ENCODE measurements at places on chromosomes 16 and 17.

- no peak for DNase-seq
These were observed 176.5 kb downstream of the SALL1 start for GRCh38 chr16:50974438-50975036.

GRCh38 chr16:70157477-70158260 is 15.9 kb upstream of the CLEC18C start:
- DNase-seq: no peak

DNA sequence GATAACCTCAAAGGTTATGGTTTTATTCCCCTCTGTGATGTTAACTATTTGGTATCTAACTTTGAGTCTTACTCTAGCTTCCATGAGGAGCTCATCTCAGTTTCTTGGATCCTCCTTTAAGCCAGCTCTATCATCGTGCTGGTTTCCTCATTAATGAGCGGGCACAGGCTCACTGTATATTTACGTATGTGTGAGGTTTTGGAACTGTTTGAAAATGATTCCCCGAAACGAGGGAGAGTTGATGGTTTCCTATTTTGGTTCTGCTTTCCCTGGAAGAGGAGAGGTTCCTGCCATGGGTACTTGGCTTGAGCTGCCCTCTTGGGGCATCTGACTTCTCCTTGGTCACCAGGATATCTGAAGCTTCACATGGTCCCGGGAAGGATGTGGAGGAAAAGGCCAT is 32.7 kb upstream of the PIK3R6 start:
- no peak for DNase-seq

GRCh38 chr17:35161281-35161761 is 13.7 kb downstream of the UNC45B start:
- DNase-seq: no peak

DNA sequence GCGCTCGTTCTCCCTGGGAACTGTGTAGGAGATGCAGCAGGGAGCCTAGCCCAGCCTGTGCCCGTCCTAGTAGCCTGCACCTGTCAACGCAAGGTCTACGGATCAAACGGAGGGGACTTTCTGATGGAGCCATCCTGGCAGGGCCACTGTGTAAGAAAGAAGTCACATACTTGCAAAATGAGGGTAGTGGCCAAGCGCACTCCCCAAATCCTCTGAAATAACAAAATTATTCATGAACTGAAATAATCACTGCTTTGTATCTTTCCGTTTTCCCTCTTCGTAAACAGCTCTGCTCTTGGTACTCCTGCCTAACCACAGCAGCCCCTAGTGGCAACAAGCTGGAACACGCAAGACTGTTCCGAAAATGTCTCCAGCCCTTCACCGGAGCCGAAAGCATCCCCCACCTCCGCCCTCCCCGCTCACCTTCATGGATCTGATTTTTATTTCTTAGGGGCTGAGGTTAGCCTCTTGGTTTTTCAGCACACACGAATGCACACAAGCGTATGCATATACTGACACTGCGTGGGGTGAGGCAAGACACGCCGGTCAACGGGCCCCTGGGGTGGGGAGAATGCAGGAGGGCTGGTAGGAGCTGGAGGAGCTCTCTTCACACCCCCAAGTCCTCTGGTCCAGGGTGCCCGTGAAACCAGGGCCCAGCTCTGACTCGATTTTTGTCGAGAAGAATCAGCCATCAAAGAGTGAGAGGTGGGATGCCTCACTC is 100.8 kb downstream of the ABCC12 start:
- DNase-seq: peak; percentile 53

DNA sequence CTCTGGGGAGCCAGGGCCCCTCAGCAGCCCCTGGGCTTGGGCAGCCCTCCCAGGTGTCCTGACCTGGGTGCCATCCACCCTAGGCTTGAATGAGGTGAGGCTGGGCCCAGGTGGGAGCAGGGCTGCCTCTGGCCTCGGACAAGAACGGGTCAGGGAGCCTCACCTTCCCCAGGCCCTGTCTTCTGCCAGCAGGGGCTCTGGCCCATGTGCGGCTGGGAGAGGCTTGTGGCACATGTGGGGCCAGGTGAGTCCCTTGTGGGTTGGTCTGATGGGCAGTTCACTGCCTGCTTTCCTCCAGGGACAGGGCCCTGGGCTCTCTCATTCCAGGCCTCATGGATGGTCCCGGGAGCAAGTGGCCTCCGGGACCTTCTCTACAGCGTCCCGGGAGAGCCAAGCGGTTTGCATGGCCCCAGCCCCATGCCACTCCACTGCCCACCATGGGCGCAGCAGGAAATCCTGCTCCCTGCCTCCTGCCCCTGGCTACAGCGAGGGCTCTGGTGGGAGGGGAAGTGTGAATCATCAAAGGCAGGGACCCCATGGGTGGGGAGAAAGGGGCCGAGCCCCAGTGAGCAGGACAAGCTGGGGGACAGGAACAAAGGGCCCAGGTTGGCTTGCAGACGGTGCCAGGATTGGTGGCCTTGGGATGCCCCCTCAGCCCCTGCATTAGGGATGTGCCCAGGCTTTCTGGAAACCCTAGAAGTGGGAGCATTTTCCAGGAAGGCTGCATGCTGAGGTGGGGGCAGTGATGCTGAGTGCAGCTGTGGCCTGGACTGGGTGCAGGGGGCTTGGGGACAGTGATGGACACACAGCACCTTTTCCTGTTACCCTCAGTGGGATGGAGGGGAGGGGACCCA is 12.2 kb downstream of the VASN start:
- DNase-seq: no peak

- peak; percentile 74 for DNase-seq
These were observed 8.3 kb upstream of the ZNF750 start for GRCh38 chr17:82848022-82848592.

DNA sequence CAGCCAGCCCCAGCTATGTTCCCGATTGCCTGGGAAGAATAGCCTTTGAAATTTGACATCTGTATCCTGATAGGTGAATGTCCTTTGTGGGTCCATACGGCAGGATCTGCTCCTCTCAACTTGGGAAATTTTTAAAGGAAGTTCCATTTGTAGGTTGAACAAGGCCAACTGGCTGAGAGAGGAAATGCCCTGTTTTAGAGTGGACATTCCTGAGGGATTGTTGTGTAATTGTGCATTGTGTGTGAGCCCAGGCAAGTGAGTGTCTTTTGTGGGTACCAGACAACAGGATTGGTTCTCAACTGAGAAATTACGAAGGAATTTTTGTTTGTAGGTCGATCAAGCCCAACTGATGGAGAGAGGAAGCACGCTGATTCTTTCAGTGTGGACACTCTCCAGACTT is 2.6 kb upstream of the CPHXL2 start:
- no peak for DNase-seq

DNA sequence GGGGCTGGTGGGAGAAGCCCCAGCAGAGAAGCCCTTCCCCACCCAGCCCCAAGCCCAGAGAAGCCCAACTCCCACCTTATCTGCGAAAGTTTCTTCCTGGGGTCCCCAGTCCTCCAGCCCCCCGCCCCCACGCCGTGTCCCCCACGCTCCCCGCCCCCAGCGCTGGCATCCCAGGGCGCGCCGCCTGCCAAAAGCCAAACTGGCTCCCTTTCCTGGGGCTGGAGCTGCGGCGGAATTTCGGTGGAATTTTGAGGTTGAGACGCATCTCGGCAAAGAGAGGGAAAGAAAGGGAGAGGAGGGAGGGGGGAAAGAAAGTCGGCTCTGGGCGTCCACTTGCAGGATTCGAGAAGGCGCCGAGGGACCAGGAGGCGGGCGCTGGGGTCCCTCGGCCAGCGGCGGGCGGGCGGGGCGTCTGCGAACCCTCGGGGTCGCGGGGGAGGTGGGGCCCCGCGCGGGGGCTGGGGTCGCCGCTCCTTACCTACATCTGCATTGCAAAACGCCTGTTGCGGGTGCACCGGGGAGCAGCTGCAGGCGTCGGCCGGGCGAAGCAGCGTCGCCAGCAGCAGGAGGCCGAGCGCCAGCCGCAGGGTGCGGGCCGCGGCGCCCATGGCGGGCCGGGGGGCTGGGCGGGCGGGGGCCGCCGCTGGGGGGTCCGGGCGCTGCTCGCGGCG is 571 bp downstream of the TIMP2 start:
- DNase-seq: peak; percentile 41

GRCh38 chr17:63452046-63452961 is 6.2 kb upstream of the CYB561 start:
- no peak for DNase-seq

GRCh38 chr17:57750109-57750871 is 5.2 kb upstream of the CCDC182 start:
- DNase-seq: no peak

GRCh38 chr17:17897442-17897841 is 60.7 kb upstream of the SREBF1 start:
- DNase-seq: no peak

GRCh38 chr17:59688496-59688895 is 18.7 kb downstream of the PTRH2 start:
- DNase-seq: no peak

DNA sequence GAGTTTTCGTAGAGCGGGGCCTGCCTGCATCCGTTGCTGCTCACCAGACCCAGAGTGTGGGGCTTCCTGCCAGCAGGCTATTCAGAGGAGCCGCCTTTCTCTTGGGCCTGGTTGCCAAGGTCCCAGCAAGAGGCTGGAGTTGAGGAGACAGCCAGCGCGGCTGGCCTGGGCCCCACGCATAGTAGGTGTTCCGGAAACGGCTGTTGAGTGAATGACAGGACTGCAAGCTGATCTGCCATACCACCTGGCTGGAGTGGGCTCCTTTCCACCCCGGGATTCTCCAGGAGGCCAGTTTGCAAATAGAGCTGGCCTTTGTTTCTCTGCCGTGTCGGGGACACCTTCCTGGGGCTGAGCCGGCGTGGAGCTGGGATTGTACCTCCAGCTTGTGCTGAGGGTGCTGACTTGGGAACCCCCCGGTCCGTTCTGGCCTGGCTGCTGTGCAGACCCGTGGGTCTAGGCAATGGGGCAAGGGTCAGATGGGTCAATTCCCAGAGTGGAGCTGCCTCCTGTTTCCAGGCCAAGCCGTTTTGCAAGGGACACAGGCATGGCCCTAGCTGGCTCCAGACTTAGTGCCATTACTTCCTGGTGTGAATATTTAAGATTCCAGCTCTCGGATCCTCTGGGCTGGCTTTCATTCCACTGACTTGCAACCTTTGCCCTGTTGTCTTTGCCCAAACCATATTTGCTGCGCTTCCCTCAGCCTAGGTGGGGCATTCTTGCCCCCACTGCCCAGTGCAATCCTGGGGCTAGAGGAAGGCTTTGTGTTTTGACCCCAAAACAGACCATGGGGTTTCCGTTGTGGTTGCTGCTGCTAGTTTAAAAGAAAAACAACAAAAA is 68.8 kb downstream of the CMIP start:
- DNase-seq: no peak

DNA sequence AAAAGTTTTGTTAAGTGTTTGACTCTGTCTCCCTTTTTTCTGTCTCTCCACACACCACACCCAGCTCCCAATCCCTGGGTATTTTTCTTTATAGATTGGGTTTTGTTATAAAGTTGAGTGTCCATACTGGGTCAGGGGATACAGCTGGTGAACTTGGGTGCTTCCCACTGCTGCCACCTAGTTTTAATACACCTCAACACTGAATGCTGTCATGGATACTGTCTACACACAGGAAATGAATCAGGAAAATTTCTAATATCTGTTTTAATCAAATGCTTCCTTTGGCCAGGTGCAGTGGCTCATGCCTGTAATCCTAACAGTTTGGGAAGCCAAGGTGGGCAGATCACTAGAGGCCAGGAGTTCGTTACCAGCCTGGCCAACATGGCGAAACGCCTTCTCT is 5.3 kb upstream of the TAOK1 start:
- no peak for DNase-seq

- DNase-seq: peak; percentile 76
These were observed 98.3 kb upstream of the CIBAR2 start for GRCh38 chr16:85210423-85211169.

All from fibroblast of skin of right quadriceps (primary cell).